ENCODE measurements at places on chromosomes 5 and 9.
A peak's percentile ranks its signal among the peaks of the same experiment; 100 is the strongest.

- DNase-seq: no peak
Measured at GRCh38 chr5:63961125-63961597, 1.1 kb downstream of the HTR1A start.

- no peak for DNase-seq
Measured at GRCh38 chr9:18447541-18447940, 26.4 kb upstream of the ADAMTSL1 start.

DNA sequence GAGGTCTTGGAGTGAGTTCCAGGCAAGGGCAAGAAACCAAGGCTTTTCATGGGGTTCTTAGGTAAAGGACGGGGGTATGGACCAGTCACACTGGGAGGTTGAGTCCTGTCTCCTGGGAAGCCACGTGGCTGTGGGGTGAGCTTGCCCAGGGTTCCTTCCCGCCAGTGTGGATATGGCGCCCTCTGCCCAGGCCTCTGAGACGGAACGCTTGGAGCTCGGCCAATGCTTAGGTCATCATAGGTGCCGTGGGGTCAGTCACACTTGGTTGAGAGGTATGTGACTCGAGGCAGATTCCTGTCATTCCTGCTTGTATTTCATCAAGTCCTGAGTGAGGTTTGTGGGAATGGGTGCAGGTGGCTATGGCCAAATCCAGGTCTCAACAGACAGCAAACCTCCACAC lies 46.2 kb downstream of the TENT4A start:
- no peak for DNase-seq

- DNase-seq: no peak
Measured at GRCh38 chr9:137465720-137466388, 6.7 kb upstream of the NSMF start.

DNA sequence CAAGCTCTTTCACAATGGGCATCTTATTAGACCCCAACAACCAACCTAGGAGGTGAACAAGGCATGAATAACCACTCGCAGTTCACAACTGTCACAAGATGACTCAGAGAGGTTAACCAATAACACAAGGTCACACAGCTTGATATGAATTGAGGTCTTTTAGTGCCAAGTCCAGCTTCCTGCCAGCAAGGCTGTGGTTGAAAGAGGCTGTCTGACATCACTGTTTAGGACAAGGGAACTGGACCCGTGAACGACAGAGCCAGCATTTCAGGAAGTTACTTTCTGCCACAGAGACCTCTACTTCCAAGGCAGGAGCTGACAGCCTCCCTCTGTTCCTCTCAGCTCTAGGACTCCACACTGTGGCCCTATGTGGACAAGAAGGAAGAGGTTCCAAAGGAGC lies 53.4 kb upstream of the ALDH1B1 start:
- no peak for DNase-seq

- no peak for DNase-seq
Measured at GRCh38 chr5:124706051-124706450, 40.4 kb downstream of the ZNF608 start.

- DNase-seq: peak; percentile 11
Measured at GRCh38 chr9:93119953-93120845, 13.9 kb downstream of the NINJ1 start.

GRCh38 chr9:13513716-13514444 lies 234.4 kb upstream of the MPDZ start:
- no peak for DNase-seq

Data from stimulated activated naive CD4-positive, alpha-beta T cell treated with Interleukin-2 at 50 U/mL for 16 hours (primary cell).